Adipocyte (in vitro differentiated cells): ENCODE measurements at places on chromosomes 7 and 10.

GRCh38 chr7:12692479-12693259 is 5.2 kb downstream of the ARL4A start:
- DNase-seq, result no peak

DNA sequence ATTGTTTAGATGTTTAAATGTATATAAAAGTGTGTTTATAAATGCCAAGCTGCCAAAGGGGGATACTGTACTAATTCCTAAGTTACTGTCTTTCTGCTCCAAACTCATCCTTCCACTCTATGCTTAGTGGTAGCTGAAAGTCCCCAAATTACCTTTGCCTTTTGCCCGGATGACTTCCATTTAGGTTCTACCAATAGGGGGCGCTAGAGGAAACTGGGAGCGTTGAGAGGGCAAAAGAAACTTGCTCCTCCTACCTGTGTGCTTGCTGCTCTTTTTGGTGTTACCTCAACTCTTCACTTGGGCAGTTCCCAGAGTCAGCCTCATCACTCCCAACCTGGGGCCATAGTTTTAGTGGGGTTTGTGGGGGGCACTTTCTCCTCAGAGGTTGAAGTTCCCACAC is 5.9 kb upstream of the OR2A25 start:
- DNase-seq, result no peak

DNA sequence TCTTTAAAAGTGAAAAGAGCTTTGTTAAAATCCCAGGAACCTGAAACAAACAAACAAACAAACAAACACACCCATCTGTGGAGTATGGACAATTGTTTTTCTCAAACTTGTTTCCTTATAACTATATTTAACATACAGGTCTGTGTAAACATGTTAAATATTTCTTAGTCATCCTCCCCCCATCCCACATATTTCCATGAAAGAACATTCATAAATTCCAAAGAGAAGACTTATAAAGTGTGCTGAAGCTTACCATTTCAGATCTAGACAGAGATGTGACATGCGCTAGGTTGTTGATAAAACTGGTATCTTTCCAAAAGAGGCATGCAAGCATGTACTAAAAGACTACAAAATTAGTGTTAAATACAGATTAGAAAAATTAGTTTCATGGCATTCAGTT is 6.5 kb downstream of the FKBP14 start:
- peak; percentile 28 for DNase-seq

- DNase-seq, result no peak
Observed at GRCh38 chr7:76364198-76364584, 5.4 kb upstream of the YWHAG start.

DNA sequence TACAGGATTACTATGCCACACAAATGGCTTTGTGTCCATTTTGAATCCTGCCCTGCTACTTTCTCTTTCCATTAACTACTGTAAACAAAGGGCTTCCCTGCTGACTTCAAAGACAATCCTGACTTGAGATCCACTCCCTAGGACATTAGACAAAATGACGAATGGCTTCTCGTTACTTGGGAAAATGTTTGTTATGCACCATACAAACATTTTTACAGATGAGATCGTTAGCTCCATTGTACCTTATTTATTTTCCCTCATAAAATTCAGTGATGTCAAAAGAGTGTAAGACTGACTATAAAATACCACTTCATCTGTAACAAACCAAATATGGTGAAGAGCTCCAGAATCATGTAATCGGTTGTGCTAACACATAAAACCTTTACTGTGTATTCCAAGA is 121.8 kb downstream of the CD36 start:
- DNase-seq, result no peak

GRCh38 chr10:123278445-123278844 is 124.2 kb downstream of the BUB3 start:
- no peak for DNase-seq

DNA sequence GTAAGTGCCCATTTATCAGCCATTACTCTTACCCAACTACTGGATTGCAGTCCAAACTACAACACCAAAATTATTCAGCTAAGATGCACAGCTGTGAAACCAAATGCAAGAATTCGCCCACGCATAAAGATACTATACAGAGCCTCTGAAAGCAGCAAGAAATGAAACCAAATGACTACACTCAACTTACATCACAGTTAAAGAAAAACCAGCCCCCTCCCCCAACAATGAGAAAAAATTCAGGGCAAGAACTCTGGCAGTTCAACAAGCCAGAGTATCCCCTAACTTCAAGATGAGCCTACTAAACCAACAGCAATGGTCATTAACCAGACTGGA is 209.1 kb upstream of the VWC2 start:
- DNase-seq, result no peak

GRCh38 chr7:117034851-117035464 is 81.7 kb downstream of the ST7 start:
- peak; percentile 79 for DNase-seq
